ENCODE measurements at places on chromosomes 2 and 18. TPM values are rescaled to one million over a fixed set of nuclear protein-coding genes. Genes with fewer than 3 reads are reported as not detected.

DNA sequence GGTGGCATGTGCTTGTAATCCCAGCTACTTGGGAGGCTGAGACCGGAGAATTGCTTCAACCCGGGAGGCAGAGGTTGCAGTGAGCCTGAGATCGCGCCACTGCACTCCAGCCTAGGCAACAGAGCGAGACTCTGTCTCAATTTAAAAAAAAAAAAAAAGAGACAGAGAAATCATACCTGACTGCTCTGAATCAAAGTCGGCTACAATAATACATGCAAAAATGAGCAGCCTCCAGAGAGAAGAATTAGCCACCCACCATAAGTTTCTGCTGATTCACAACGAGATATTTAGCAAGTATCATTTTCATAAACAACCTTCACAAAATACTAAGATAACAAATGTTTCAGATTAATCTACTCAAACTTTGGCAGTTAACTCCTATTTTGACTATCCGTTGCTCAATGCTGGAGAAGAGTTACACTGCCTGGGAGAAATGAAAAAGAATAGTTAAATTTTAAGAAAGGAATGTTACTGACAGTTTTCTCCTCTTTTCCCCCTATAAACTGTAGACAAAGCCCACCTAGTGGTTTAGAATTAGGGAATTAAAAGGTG, 1.5 kb downstream of the OSBPL1A start:
- no peak overlapping the region for H3K27ac ChIP-seq
- no peak for DNase-seq
- H3K36me3 ChIP-seq: no peaks in the 10 kb centered on the region

GRCh38 chr2:189569295-189569910, 11.2 kb downstream of the SLC40A1 start:
- H3K36me3 ChIP-seq: no peaks in the 10 kb centered on the region
- H3K4me3 ChIP-seq: no peak overlapping the region
- no peaks in the 10 kb centered on the region for H3K27me3 ChIP-seq
- no peak for DNase-seq
- H3K4me1 ChIP-seq: peaks cover 10% of the 10 kb centered on the region

TMEM150A gene
- total RNA-seq: not detected

- H3K27ac ChIP-seq: peak overlapping the region; percentile 70
- H3K27me3 ChIP-seq: no peaks in the 10 kb centered on the region
- H3K4me1 ChIP-seq: no peaks in the 10 kb centered on the region
- no peak for DNase-seq
- H3K36me3 ChIP-seq: no peaks in the 10 kb centered on the region
Observed at GRCh38 chr2:178523596-178524134, 43.4 kb downstream of the PLEKHA3 start.

GRCh38 chr2:105653302-105653701, 91.4 kb upstream of the NCK2 start:
- H3K27me3 ChIP-seq: no peaks in the 10 kb centered on the region
- no peak for DNase-seq
- no peaks in the 10 kb centered on the region for H3K4me1 ChIP-seq
- no peak overlapping the region for H3K4me3 ChIP-seq

LRRTM4 gene
- total RNA-seq: 38.4 TPM

- H3K27ac ChIP-seq: peak overlapping the region; percentile 79
- H3K36me3 ChIP-seq: no peaks in the 10 kb centered on the region
- H3K27me3 ChIP-seq: no peaks in the 10 kb centered on the region
- no peaks in the 10 kb centered on the region for H3K4me1 ChIP-seq
- no peak overlapping the region for H3K4me3 ChIP-seq
- peak; percentile 83 for DNase-seq
Observed at GRCh38 chr2:216775043-216775453, 79.7 kb upstream of the IGFBP5 start.

NAT8 gene
- total RNA-seq: not detected

RGPD3 gene
- under 0.01 TPM for total RNA-seq

KIF1A gene
- 12.9 TPM for total RNA-seq

GRCh38 chr2:97967216-97967592, 28.5 kb downstream of the TMEM131 start:
- no peak overlapping the region for H3K27ac ChIP-seq
- peaks cover 8% of the 10 kb centered on the region for H3K4me1 ChIP-seq
- H3K4me3 ChIP-seq: no peak overlapping the region
- no peaks in the 10 kb centered on the region for H3K27me3 ChIP-seq
- DNase-seq: no peak

DNA sequence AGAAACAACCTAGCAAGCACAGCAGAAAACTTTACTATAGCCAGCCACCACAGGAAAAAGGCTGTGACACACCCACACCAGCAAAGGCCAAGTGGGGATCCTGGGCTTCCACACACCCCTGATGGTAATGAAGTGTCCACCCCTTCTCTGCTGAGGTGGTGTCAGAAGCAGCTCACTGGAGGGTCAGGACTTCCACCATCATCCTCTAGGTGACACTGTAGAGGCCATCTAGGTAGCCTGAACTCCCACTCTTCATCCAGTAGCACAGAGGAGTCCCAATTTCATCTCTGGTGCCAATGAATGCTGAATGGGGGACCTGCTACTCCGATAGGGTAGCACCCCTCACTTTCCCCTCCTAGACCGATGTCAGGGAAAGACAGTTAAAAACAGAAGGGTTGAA, 1544.4 kb downstream of the LRP1B start:
- no peak overlapping the region for H3K27ac ChIP-seq
- H3K4me3 ChIP-seq: no peak overlapping the region
- no peaks in the 10 kb centered on the region for H3K36me3 ChIP-seq
- H3K27me3 ChIP-seq: no peaks in the 10 kb centered on the region

DNA sequence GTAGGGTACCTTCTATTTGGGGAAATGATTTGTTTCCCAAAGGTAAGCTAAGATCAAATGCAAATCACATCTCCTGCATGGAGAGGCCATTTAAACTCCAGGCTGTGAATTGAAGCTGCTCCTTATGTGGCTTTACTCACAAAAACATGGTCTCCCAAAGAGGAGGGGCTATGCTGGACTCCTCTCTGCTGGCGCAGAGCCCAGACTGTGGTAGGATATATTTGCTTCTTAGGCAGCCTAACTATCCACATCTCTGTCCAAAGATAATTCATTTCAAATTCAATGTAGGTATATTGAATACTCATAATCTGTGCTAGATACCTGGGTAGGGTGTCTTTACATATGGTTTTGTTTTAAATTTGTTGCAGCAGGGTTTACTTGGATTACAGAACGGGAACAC, 358.5 kb downstream of the ALK start:
- H3K36me3 ChIP-seq: no peaks in the 10 kb centered on the region
- DNase-seq: no peak
- H3K4me1 ChIP-seq: no peaks in the 10 kb centered on the region
- no peaks in the 10 kb centered on the region for H3K27me3 ChIP-seq
- no peak overlapping the region for H3K4me3 ChIP-seq

- H3K27ac ChIP-seq: no peak overlapping the region
- H3K4me3 ChIP-seq: no peak overlapping the region
- no peak for DNase-seq
- H3K27me3 ChIP-seq: no peaks in the 10 kb centered on the region
Observed at GRCh38 chr2:234682492-234683228, 185.8 kb upstream of the ARL4C start.

KCNF1 gene
- not detected for total RNA-seq

- H3K4me1 ChIP-seq: no peaks in the 10 kb centered on the region
- no peak overlapping the region for H3K27ac ChIP-seq
- DNase-seq: no peak
- H3K4me3 ChIP-seq: no peak overlapping the region
Observed at GRCh38 chr2:226489775-226490541, 309.7 kb downstream of the IRS1 start.

TRAPPC12 gene
- 72.1 TPM for total RNA-seq

- no peak overlapping the region for H3K4me3 ChIP-seq
- no peaks in the 10 kb centered on the region for H3K27me3 ChIP-seq
- H3K27ac ChIP-seq: no peak overlapping the region
- no peaks in the 10 kb centered on the region for H3K36me3 ChIP-seq
- H3K4me1 ChIP-seq: no peaks in the 10 kb centered on the region
Observed at GRCh38 chr2:129903586-129904425, 75.7 kb upstream of the RAB6C start.

- no peaks in the 10 kb centered on the region for H3K4me1 ChIP-seq
- H3K27me3 ChIP-seq: no peaks in the 10 kb centered on the region
- DNase-seq: no peak
- H3K4me3 ChIP-seq: no peak overlapping the region
- no peak overlapping the region for H3K27ac ChIP-seq
Observed at GRCh38 chr2:240623531-240624010, 1.7 kb upstream of the GPR35 start.

PRLH gene
- not detected for total RNA-seq

DNA sequence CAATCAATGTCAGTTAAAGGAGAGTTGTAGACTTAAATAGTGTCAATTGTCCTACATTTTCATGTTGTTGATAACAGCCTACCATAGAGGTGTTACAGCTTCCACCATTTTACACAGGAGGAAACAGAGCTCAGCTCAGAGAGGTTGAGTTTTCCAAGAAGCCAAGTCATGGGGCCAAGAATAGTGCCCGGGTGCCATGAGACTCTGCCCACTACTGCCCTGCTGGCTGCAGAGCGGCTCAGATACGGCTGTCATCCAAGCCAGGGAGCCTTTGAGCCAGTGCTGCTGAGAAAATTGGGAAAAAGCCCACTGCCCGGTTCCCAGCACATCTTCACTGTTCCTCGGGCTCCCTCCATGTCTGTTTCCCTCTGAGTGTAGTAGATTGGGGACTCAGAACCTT, 22.0 kb downstream of the RAB12 start:
- no peaks in the 10 kb centered on the region for H3K4me1 ChIP-seq
- H3K4me3 ChIP-seq: no peak overlapping the region
- no peak overlapping the region for H3K27ac ChIP-seq
- DNase-seq: no peak
- H3K27me3 ChIP-seq: no peaks in the 10 kb centered on the region

ACADL gene
- 12.6 TPM for total RNA-seq

- no peak overlapping the region for H3K27ac ChIP-seq
- DNase-seq: no peak
- no peak overlapping the region for H3K4me3 ChIP-seq
- no peaks in the 10 kb centered on the region for H3K36me3 ChIP-seq
- no peaks in the 10 kb centered on the region for H3K27me3 ChIP-seq
- no peaks in the 10 kb centered on the region for H3K4me1 ChIP-seq
Observed at GRCh38 chr2:74806920-74807319, 27.0 kb upstream of the HK2 start.

DNA sequence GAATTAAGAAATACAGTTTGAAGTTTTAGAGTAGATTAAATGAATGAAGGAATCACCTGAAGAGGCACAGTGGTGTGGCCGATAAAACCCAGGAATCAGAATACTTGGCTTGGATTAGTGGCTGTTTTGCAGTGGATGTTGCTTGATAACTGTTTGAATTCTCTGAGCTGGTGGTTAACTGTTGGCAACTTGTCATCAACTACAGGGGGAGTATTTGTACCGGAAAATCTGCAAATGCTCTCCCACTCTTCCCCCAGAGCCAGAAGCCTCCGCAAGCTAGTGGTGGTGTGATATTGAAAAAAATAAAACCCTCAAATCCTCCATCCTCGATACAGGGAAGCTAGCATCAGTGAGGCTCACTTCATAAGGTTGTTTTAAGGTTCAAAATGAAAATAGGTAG, 326.7 kb downstream of the DPP10 start:
- H3K4me3 ChIP-seq: no peak overlapping the region
- no peak for DNase-seq
- no peaks in the 10 kb centered on the region for H3K36me3 ChIP-seq
- H3K27ac ChIP-seq: no peak overlapping the region
- H3K27me3 ChIP-seq: no peaks in the 10 kb centered on the region

KANSL1L gene
- total RNA-seq: 56.9 TPM

GRCh38 chr2:96347395-96347794, 11.8 kb downstream of the NCAPH start:
- H3K27me3 ChIP-seq: no peaks in the 10 kb centered on the region
- H3K4me1 ChIP-seq: no peaks in the 10 kb centered on the region
- H3K4me3 ChIP-seq: no peak overlapping the region
- H3K27ac ChIP-seq: no peak overlapping the region
- H3K36me3 ChIP-seq: no peaks in the 10 kb centered on the region

- H3K27me3 ChIP-seq: no peaks in the 10 kb centered on the region
- no peak for DNase-seq
- H3K36me3 ChIP-seq: no peaks in the 10 kb centered on the region
- no peak overlapping the region for H3K4me3 ChIP-seq
Observed at GRCh38 chr2:77391119-77391518, 131.1 kb downstream of the LRRTM4 start.

DNA sequence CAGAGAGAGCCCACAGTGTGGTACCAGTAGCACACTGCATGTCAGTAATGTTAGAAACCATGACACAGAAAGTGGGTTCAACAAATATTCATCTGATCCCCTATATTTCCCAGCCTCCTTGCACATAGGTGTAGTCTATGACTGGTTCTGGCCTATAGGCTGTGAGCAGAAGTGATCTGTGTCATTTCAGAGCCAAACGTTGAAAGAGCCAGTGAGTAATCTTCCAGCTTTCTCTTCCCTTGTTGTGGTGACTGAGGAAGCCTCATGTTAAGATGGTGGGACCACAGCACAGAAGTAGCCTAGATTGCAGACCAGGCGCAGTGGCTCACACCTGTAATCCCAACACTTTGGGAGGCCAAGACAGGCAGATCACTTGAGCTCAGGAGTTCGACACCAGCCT, 4.1 kb downstream of the TMEM237 start:
- no peaks in the 10 kb centered on the region for H3K27me3 ChIP-seq
- H3K27ac ChIP-seq: no peak overlapping the region
- H3K4me3 ChIP-seq: no peak overlapping the region
- no peak for DNase-seq
- no peaks in the 10 kb centered on the region for H3K4me1 ChIP-seq
- H3K36me3 ChIP-seq: no peaks in the 10 kb centered on the region

GMCL1 gene
- total RNA-seq: 16.3 TPM

GRCh38 chr18:74951165-74951760, 257.7 kb downstream of the PTGR3 start:
- no peak overlapping the region for H3K27ac ChIP-seq
- DNase-seq: no peak
- H3K27me3 ChIP-seq: no peaks in the 10 kb centered on the region
- H3K36me3 ChIP-seq: no peaks in the 10 kb centered on the region
- H3K4me1 ChIP-seq: no peaks in the 10 kb centered on the region

DNA sequence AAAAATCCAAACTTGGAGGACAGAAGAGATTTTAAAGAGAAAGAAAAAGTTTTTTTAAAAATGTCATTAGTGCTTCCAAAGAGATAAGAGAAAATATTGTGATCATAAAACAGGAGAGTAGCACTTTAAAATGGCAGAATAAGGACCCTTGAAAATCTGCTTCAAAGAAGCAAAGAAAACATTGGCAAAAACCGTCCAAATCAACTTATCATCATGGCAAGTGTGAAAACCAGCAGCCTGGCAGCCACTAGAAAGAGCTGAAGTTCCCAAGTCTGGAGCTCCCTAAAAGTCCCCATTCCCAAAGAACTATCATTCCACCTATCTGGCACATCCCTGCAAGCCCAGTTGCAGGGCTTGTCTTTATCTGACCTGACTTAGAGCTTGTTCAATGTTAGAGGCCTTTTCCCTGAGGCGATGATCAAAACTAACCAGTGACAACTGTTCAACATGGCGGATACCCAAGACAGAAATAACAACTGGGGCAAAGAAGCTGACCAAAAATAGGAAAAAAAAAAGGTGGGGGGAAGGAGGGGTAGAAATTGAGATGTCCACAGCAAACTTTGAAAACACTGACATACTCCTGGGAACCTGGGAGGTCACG, 24.6 kb upstream of the RNU4ATAC start:
- H3K27me3 ChIP-seq: no peaks in the 10 kb centered on the region
- DNase-seq: no peak
- no peaks in the 10 kb centered on the region for H3K36me3 ChIP-seq
- H3K27ac ChIP-seq: no peak overlapping the region
- no peaks in the 10 kb centered on the region for H3K4me1 ChIP-seq

- no peak overlapping the region for H3K4me3 ChIP-seq
- DNase-seq: no peak
- no peaks in the 10 kb centered on the region for H3K4me1 ChIP-seq
- H3K27ac ChIP-seq: no peak overlapping the region
- no peaks in the 10 kb centered on the region for H3K36me3 ChIP-seq
Observed at GRCh38 chr2:7508296-7508943, 591.2 kb downstream of the RNF144A start.

All from uterus (tissue), 4 donors.